ENCODE measurements at places on chromosomes 11 and 22.

- no peak for DNase-seq
Observed at GRCh38 chr11:2474059-2474901, 29.5 kb downstream of the KCNQ1 start.

- DNase-seq: no peak
Observed at GRCh38 chr22:45842291-45842991, 134.5 kb downstream of the WNT7B start.

- no peak for DNase-seq
Observed at GRCh38 chr22:17957204-17957603, 67.2 kb downstream of the MICAL3 start.

DNA sequence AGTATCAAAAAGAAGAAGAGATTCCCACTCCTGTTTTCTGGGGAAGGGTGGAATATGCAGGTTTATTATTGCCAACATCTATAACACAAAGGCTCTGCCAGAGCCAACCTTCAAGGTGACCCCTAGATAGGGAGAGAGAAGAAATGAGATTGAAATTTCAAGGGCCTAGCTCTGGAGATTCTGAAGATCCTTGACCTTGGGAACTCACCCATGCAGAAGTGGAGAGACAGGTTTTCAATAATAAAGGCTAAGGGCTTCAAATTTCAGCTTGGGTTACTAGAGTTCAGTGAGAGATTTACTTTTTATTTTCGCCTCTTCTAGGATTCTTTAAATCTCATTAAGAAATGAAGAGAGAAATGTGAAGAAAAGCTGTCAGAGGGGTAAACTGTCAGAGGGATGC lies 98.4 kb downstream of the CD44 start:
- DNase-seq: no peak

GRCh38 chr11:90113541-90113940 lies 20.9 kb upstream of the NAALAD2 start:
- DNase-seq: no peak

GRCh38 chr22:49306632-49307480 lies 520.8 kb downstream of the BRD1 start:
- no peak for DNase-seq

DNA sequence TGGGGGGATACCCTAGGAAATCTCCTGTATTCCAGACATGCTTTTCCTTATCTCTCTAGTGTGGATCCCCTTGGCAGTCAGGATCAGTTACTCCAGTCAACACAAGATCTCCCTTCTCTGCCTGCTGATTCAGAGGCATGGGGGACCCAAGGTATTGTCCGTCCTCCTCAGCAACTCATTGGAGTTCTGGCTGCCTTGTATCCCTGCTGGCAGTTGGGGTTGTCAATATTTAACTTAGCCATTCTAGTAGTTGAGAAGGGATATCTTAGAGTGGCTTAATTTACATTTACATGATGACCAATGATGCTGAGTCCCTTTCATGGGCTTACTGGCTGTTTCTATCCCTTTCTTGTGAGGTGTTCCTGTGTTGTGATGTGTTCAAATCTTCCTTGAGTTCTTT lies 74.2 kb downstream of the GRK3 start:
- DNase-seq: no peak

- DNase-seq: no peak
Observed at GRCh38 chr22:44838316-44839016, 86.1 kb downstream of the ARHGAP8 start.

GRCh38 chr11:117239295-117239694 lies 6.8 kb downstream of the RNF214 start:
- DNase-seq: peak; percentile 94

DNA sequence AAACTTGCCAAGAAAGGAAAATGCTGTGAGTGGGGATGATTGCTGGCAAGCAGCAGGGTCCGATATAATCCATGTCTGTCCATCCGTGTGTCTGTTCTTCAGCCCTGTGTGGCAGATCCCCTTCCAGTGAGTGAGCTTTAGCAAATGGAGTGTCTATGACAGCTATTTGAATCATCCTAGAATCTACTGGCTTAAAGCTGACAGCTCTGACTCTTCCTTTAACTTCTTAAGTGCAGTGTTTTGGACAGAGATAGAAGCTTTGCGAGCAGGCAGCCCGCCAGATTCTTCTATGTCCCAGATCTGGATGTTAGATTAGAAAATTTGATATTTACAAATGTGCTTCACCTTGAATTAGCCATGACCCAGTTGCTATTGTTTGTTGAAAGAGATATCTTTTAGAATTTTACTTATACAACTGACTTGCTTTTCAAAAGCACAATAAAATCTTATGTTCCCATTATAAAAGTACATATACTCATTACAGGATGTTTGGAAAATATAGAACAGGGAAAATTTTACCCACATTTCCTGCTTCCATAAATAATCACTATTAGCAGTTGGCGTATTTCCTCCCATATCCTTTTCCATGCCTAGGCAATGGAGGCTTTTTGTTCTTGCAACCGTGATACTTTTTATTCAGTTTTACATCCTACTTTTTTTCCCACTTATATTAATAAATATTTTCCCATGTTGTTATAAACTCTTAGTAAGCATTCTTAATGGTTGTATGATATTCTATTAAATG lies 124.5 kb downstream of the COMMD9 start:
- no peak for DNase-seq

- DNase-seq: no peak
Observed at GRCh38 chr22:44200855-44201550, 20.3 kb downstream of the PARVG start.

DNA sequence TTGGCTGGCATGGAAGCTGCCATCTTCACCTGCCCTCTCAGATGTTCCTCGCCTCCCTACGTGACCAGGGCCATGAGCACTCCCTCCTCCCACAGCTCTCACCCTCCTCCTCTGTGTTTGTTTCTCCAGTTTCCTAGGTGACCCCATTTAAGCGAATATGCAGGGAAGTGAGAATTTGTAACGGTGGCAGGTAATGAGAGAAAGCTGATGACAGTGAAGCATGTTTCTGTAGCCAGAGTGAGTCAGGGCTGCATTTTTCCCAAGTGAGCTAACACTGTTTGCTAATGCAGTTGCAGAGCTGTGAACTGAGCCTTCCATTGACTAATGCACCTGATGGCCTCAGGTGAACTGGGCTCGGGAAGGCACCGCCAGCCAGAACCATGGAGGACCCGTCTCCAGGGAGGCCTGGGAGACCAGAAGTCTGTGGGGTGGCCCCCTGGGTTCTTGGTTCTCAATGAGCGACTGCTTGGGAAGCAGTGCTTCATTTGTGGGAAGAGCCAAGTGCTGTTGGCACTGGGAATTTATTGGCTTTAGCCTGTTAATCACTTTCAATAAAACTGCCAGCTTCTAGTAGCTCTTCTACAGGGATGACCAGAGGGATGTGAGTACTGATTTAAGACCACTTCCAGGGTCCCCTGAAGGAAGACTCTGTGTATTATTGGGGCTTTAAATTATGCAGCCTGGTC lies 64.5 kb downstream of the BARX2 start:
- DNase-seq: no peak

DNA sequence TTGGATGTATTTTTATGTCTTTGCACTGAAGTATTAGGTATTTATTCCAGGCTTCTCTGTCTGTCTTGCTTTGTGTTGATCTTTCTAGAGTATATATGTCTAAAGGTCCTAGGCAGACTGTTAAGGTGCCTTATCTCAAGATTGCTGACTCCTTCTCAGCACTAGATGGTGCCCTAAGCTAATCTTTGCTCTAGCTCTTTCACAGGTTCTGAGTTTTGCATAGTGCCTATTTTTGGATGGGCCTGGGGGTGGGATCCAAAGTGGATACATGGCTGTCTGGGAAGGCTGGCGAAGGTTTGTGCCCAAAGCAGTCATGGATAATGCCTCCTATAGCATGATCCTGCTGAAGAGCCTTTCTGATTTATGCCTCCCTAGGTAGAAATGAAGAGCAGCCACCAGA lies 154.9 kb downstream of the TRPC6 start:
- DNase-seq: no peak

GRCh38 chr22:21587803-21588611 lies 20.5 kb downstream of the UBE2L3 start:
- DNase-seq: peak; percentile 8

DNA sequence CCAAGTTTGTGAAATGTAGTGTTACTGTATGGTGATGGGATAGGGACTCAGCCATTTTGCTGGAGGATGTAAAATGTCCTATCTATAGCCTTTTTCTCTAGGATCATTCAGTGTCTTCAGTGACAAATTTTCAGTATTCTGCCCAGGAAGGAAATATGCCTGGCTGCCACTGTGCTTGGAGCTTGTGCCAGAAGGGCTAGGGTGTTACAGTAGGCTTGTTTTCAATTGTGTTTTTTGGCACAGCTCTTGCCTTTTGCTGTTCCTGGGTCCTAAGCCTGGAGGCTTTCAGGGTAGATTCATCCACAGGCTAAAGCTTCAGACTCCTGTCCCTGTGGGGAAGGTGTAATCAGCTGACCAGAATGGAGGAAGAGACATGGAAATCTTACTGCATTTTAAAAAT lies 22.0 kb upstream of the PHOX2A start:
- DNase-seq: no peak

Data from BJ (cell line).